ENCODE measurements at places on chromosomes 12 and 14. TPM values are rescaled to one million over a fixed set of nuclear protein-coding genes. Genes with fewer than 3 reads are reported as not detected.

The ACAD10 gene
- 37.9 TPM for total RNA-seq

The RAPGEF3 gene
- total RNA-seq, result 9.5 TPM

The LRRK2 gene
- 3.3 TPM for total RNA-seq

DNA sequence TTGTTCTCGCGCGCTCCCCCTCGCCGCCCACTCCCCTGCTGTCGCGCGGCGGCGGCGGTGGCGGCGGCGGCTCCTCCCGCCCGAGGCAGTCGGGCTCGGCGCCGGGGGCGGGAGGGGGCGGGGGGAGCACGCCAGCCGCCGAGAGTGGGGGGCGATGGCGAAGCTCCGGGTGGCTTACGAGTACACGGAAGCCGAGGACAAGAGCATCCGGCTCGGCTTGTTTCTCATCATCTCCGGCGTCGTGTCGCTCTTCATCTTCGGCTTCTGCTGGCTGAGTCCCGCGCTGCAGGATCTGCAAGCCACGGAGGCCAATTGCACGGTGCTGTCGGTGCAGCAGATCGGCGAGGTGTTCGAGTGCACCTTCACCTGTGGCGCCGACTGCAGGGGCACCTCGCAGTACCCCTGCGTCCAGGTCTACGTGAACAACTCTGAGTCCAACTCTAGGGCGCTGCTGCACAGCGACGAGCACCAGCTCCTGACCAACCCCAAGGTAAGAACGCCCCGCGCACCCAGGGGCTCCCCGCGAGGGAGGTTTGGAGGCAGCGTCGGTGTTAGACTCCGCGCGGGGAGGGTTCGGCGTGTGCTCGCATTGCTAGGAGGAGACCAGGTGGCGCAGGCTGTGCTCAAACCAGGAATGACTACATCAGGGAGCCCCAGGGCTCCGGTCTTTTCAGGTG is 629 bp downstream of the KCNMB4 start:
- peak; percentile 55 for DNase-seq

- peak; percentile 53 for DNase-seq
Observed at GRCh38 chr12:92899386-92900001, 29.6 kb downstream of the EEA1 start.

The OASL gene
- 10.2 TPM for total RNA-seq

DNA sequence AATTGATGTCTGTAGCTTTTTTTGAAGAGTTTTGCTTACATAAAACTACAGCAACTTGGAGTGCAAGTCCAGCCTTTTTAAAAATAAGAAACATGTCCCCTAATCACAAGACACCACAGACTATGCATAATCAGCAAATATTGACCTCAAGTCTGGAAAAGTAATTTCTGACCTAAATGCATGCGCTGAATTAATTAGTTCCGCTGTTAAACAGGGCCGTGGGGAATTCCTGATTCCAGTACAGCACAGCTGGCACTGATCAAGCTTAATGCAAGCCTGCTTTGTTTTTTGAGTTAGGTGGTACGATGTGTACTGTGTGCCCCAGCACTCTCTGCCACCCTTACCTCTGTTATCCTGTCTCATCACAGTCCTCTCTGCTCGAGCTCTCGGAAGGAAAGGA is 9.2 kb downstream of the MLH3 start:
- no peak for DNase-seq

DNA sequence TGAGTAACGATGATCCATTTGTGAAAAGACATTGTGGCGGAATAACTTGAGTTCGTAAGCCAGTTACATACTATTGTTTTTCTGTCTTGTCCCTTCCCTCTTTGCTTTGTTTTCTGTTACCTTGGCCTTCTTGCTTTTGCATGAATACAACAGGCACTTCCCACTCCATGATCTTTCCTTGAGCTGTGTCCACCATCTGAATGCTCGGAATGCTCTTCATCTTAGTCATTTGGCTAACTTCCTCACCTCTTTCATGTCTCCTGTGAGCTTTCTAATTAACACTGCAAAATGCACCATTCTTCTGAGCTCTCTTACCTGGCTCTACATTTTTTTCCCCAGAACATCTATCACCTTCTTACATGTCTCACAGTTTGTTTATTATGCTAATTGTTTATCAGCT is 10.0 kb downstream of the KNTC1 start:
- no peak for DNase-seq
